ENCODE measurements at places on chromosomes 7 and 10. TPM values are rescaled to one million over a fixed set of nuclear protein-coding genes. Genes with fewer than 3 reads are reported as not detected.
A peak's percentile ranks its signal among the peaks of the same experiment; 100 is the strongest.

- DNase-seq: no peak
- H3K27me3 ChIP-seq: no peaks in the 10 kb centered on the region
- no peaks in the 10 kb centered on the region for H3K36me3 ChIP-seq
Measured at GRCh38 chr10:105793071-105793470, 1152.0 kb downstream of the SORCS3 start.

GRCh38 chr10:12448340-12448728 lies 99.0 kb downstream of the CAMK1D start:
- peak overlapping the region; percentile 73 for H3K27ac ChIP-seq
- H3K36me3 ChIP-seq: no peaks in the 10 kb centered on the region
- H3K4me3 ChIP-seq: no peak overlapping the region

GRCh38 chr10:24519950-24520349 lies 203.7 kb downstream of the ARHGAP21 start:
- H3K4me1 ChIP-seq: no peaks in the 10 kb centered on the region
- DNase-seq: no peak
- no peaks in the 10 kb centered on the region for H3K27me3 ChIP-seq
- H3K36me3 ChIP-seq: no peaks in the 10 kb centered on the region

DNA sequence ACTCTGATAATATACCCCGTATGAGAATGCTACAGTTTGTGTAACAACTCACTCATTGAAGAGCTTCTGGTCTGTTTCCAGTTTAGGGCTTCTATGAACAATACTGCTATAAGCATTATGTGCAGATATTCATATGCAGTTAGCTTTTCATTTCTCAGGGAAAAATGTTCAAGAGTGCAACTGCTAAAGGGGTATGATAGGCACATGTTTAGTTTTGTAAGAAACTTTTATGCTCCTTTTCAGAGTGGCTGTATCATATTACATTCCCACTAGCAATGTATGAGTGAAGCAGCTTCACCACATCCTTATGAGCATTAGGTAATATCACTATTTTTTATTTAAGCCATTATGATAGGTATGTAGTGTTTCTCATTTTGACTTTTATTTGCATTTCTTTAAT lies 182.6 kb upstream of the CXCL12 start:
- no peak overlapping the region for H3K27ac ChIP-seq
- no peaks in the 10 kb centered on the region for H3K27me3 ChIP-seq
- no peak overlapping the region for H3K4me3 ChIP-seq
- H3K4me1 ChIP-seq: no peaks in the 10 kb centered on the region
- no peak for DNase-seq

Gene CDHR1
- total RNA-seq: 0.03 TPM

- H3K4me3 ChIP-seq: no peak overlapping the region
- peak; percentile 4 for DNase-seq
- peaks cover 9% of the 10 kb centered on the region for H3K4me1 ChIP-seq
- H3K27ac ChIP-seq: no peak overlapping the region
- 0 out of 2 replicates have a peak, but pooled peaks cover 6% of the 10 kb centered on the region for H3K36me3 ChIP-seq
Measured at GRCh38 chr7:3673524-3673923, 372.5 kb downstream of the SDK1 start.

DNA sequence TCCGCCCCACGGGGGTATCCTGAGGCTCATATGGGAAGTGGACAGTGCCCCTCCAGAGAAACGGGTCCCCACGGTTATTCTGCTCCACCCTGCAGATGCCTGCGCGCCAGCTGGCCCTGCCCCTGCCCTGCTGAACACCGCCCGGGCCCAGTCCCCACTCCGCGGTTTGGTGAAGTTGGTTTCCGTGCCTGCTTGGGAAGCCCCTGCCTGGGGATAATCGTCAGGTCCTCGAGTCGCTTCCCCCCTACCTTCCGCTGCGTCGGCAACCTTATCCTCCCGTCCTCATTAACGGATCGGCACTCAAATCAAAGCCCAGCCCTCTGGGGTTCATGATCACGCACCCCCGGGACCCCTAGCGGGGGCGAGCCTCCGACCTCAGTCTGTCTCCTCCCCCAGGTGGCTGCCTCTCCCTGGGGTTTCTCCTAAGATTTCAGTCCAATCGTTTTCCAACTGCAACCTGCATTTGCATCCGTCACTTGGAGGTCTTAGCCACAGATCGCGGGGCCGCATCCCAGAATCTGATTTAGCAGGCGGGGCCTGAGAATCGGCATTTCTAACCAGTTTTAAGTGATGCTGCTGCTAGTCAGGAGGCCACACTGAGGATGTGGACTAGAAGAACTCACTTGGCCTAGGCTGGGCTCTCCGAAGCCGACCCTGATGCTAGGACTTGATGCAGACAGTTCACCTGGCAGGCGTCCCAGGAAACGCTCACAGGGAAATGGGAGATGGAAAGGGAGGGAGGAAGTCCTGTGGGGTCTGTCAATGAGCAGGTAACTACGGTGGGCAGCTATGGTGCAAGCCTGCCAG lies 27.6 kb downstream of the WDR86 start:
- H3K27ac ChIP-seq: no peak overlapping the region
- no peak for DNase-seq
- no peaks in the 10 kb centered on the region for H3K4me1 ChIP-seq
- peaks cover 11% of the 10 kb centered on the region for H3K27me3 ChIP-seq
- H3K36me3 ChIP-seq: no peaks in the 10 kb centered on the region

DNA sequence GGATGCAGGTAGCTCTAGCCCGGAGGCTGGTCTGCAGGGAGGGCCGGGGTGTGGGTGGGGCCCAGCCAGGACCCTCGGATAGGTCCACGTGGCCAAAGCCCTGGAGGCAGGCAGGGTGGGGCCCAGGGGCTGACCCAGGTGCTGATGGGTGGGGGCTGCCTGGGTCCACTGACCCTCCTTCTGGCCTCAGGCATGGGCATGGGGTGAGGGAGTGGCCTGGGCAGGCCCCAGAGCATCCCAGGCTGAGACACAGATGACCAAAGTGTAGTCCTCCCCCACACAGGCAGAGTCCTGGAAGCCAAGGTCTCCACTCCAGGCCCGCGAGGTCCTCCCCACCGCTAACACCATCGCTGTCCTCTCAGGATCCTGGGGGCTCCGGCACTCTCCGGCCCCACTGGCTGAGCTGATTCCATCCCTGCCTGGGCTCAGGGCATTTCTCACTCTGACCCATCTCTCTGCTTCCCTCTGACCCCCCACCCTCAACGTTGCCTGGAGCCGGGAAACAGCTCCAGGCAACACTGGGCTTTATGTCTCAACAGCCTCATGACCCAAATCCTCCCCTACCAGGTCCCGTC lies 20.7 kb upstream of the PPP2R2D start:
- no peak overlapping the region for H3K27ac ChIP-seq
- DNase-seq: no peak
- no peaks in the 10 kb centered on the region for H3K36me3 ChIP-seq
- no peaks in the 10 kb centered on the region for H3K4me1 ChIP-seq
- H3K27me3 ChIP-seq: peaks cover 3% of the 10 kb centered on the region
- H3K4me3 ChIP-seq: no peak overlapping the region

Gene STEAP1
- total RNA-seq: 8.3 TPM

DNA sequence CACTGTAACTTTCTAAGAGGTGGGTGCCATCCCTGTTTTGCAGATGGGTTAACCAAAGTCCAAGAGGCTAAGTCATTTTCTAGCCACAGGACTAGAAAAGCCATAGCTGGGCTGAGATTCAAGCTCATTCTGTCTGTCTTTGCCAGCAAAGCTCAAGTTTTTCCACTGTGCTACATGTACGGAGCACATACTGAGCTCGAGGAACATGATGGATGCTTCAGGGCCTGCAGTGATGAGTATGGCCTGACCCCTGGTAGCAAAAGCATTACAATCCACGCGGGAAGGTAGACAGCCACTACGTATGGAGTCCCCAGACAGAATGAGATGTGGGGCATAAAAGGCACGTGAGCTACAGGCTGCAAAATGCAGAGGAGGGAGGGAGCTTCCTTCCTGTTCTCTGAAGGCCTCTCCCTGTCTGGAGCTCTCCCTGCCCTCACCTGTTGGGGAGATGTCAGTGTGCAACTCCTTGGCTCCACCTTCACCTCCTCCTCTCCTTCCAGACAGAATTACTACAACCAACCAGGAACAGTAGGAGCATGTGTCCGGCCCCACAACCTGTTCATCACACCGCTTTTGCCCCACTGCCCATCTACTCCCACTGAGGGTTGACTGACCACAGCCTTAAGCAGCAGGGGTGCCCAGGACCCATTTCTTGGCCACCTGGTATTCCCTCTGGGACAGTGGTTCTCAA lies 16.4 kb downstream of the ITPRIP start:
- H3K36me3 ChIP-seq: peaks cover 9% of the 10 kb centered on the region
- H3K27ac ChIP-seq: no peak overlapping the region
- H3K4me1 ChIP-seq: peaks cover 10% of the 10 kb centered on the region
- H3K4me3 ChIP-seq: no peak overlapping the region
- no peaks in the 10 kb centered on the region for H3K27me3 ChIP-seq
- DNase-seq: no peak

GRCh38 chr10:112959207-112959838 lies 9.3 kb downstream of the TCF7L2 start:
- peaks cover 89% of the 10 kb centered on the region for H3K4me1 ChIP-seq
- H3K36me3 ChIP-seq: peaks cover 2% of the 10 kb centered on the region
- DNase-seq: peak; percentile 76
- H3K27me3 ChIP-seq: no peaks in the 10 kb centered on the region

- H3K27me3 ChIP-seq: 0 out of 2 replicates have a peak, but pooled peaks cover 2% of the 10 kb centered on the region
- no peak overlapping the region for H3K4me3 ChIP-seq
- no peaks in the 10 kb centered on the region for H3K36me3 ChIP-seq
- no peaks in the 10 kb centered on the region for H3K4me1 ChIP-seq
- DNase-seq: no peak
Measured at GRCh38 chr7:86908948-86909347, 150.5 kb downstream of the ELAPOR2 start.

DNA sequence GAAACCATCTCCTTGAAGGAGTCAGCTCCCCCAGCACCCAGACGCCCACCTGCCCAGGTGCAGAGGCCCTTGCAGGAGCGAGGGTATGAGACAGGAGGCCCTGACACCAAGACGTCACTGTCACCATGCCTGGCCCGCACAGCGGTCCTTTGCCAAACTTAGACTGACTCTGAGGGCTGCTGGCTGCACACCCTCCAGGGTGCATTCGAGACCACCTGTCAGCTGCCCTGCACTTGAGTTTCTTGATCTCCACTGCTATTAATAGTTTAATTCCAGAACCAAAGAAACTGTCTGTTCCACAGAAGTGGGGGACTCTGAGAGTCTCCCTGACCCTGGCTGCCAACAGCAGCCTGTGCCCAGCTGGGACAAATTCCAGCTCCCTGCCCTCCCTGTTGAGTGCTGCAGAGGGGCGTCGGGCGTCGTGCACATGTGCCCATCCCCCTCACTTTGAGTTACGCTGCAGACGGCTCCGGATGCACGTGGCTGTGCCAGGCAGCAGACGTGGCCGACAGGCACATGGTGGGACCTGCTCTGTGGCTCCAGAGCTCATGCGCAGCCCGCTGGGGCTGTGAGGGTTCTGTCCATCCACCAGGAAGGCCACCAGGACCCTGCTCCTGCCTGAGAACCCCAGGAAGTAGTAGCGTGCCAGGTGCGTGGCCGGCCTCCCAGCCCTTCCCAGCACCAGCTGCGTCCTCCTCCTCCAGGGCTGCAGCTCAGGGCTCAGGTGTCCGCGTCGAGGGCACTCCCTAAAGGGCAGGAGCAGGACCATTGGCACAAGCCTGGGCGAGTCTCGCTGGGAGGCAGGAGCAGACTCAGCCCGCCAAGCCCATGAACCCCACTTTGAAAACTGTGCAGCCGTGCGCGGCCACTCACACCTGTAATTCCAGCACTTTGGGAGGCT lies 24.8 kb downstream of the ELFN1 start:
- H3K27me3 ChIP-seq: 0 out of 2 replicates have a peak, but pooled peaks cover 5% of the 10 kb centered on the region
- DNase-seq: peak; percentile 38
- H3K4me3 ChIP-seq: no peak overlapping the region
- H3K36me3 ChIP-seq: no peaks in the 10 kb centered on the region
- no peaks in the 10 kb centered on the region for H3K4me1 ChIP-seq
